ENCODE measurements at places on chromosomes 7 and 10.

GRCh38 chr7:84055904-84056605 lies 138.5 kb downstream of the SEMA3A start:
- no peak for DNase-seq

- no peak for DNase-seq
Observed at GRCh38 chr10:115653473-115653872, 560.3 kb downstream of the ATRNL1 start.

DNA sequence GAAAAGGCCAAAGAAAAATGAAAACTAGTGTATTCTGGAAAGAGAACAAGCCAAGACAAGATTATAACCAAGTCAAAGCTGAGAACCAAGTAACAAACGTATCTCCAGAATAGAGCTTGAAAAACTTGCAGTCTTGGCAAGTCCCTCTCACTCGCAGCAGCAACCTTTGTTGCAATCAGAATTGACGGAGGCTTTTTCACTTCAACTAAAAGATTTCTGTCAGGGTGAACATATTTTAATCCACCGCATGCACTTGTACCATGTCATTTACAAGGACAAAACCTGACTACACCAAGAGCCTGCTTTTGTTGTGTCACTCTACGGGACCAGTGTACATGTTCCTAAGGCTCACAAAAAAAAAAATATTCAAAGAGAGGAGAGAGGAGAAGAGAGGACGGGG lies 122.0 kb downstream of the CHCHD3 start:
- DNase-seq, result no peak

DNA sequence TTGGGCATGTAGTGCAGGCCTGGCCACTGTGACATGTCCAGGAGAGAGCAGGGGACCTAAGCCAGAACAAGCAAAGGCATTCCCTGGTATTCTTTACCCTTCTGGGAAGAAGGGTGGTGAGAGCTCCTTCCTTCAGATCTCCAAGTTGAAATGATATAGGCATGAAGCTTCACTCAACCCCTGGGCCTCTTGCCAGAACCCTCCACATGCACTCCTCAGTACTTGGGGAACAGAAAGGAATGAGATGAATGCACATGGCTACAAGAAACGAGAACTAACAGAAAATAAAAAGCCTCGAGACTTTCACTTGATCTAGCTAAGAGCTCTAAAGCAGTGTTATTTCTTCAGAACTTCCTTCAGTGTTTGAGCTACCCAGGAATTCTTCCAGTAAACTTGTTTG lies 262.2 kb downstream of the ETV1 start:
- DNase-seq, result no peak

- no peak for DNase-seq
Observed at GRCh38 chr7:44541028-44541869, at the start of gene NPC1L1. TSS of gene NPC1L1 (minus strand) at chr7:44541330. CDS start at chr7:44541259, 71 bp downstream.

DNA sequence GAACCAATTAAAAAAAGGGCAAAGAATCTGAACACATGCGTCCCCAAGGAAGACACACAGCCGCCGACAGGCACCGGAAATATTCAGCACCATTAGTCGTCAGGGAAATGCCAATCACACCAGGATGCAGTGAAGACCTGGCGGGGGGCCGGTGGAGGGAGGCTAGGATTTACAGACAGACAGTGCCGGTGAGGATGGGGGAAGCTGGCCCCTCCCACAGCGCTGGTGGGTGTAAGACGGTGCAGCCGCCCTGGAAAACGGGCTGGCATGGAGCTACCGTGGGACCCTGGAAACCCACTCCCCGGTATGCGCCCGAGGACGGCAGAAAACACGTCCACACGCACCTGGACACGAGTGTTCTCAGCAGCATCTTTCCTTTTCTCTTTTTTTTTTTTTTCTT lies 4.8 kb upstream of the ADAP1 start:
- no peak for DNase-seq

- DNase-seq, result no peak
Observed at GRCh38 chr10:43045631-43046287, 31.1 kb upstream of the RET start.

GRCh38 chr7:143882604-143883078 lies 19.3 kb downstream of the TCAF1 start:
- DNase-seq, result no peak

DNA sequence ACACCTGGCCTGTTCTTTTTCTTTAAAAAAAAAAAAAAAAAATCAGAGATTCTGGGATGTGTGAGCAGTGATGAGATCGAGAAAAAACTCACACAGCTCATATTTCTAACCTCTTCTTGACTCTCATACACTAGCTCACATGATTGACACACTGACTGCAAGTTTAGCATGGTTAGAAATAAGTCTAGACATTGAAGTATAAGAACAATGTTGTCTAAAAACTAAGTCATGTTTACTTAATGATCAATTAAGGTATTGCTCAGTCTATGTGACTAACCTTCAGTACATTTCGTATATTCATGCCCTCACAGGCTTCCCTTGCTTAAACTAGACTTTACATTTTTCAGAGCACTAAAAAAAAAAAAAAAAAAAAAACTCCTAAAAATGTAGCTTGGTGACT lies 775.1 kb downstream of the GATA3 start:
- DNase-seq, result no peak
